ENCODE measurements at places on chromosomes 16 and 17. TPM values are rescaled to one million over a fixed set of nuclear protein-coding genes. Genes with fewer than 3 reads are reported as not detected.

G6PC1 gene
- not detected for total RNA-seq

DNA sequence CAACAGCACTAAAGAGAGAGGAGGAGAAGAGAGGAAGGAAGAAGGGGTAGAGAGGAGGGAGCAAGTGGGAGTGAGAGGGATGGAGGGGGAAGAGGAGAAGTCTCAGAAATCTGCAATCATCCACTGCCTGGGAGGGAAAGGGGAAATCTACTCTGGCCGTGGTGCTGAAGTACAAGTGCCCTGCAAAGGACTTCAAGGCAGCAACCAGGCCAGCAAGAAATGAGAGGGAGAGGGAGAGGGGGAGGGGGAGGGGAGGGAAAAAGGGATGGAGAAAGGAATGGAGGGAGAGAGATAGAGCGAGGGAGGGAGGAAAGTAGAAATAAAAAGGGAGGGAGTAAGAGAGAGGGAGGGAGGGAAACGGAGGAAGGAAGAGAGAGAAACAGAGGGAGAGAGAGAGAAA, 130.8 kb upstream of the EEF2KMT start:
- no peak for DNase-seq

GRCh38 chr17:50837980-50838954, 2.9 kb downstream of the WFIKKN2 start:
- no peak for DNase-seq

DNA sequence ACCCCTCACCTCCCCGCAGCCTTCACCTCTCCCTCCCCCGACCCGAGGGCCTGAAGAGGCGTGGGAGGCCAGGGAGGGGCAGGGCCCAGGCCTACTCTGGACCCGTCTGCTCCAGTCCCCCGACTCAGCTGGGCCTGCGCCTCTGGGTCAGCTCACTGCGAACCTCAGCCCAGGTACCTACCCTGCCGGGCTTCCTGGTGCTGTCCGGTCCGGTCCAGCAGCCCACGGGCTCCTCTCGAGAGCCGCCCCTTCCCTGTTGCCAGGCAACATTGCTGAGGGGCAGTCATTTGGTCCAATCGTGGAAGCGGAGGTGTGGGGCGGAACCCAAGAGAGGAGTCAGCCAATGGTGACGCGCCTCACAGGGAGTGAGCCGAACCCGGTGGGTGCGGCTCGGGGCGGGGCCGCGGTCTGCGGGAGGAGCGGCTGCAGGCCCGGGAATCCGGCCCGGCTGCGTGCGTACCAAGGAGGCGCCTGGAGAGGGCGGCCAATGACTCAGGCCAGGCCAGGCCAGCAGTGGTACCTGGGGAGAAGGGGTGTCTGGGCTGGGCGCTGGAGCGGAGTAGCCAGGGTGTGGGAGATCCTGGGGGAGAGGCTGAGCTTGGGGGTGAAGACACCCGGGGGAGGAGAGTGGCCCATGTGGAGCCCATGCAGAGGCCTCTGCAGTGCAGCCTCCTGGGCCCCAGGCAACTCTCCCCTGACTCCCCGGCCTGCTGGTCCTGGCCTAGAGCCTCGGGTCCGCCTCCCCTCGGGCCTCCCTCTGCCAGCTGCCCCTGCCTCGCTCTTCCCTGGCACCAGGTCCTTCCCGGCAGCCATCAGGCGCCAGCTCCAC, at the start of gene MEAK7:
Gene MEAK7, minus strand, starts transcription at position 240 of the 829 bp plus-strand sequence. CDS start 6,573 bp downstream, outside the sequence.
- DNase-seq: peak; percentile 98

DNA sequence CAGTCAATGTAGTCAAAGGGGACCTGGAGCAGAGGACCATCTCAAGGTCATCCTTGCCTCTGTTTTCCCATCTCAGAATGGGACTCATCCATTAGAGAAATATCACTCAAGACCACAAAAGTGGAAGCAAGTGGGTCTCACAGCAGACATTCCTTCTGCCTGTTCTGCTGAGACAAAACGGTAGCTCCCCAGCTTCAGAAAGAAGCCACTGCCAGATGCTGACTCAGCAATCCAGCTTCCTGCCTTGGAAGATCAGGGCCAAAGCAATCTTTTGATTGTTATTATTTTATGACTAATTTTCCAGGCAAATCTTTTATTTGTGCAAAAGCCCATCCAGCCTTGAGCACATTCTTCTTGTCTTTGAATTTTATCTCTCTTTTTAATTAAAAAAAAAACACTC, 86.8 kb downstream of the CCT6B start:
- DNase-seq: no peak

DNA sequence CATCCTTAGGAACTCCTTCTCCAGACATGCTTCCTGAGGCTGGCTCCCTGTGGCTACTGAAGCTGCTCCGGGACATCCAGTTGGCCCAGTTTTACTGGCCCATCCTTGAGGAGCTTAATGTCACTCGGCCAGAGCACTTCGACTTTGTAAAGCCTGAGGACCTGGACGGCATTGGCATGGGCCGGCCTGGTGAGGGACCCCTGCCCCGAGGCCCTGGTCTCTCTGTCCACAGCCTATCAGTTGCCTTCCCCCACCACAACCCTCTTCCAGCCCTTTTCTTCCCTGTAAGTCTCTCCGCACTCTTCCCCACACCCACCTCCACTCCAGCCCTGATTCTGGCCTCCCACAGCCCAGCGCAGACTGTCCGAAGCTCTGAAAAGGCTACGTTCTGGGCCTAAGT, 2.0 kb downstream of the TNK1 start:
- no peak for DNase-seq

GRCh38 chr17:33779234-33779591, 475.9 kb upstream of the CCL2 start:
- DNase-seq: peak; percentile 69

DNA sequence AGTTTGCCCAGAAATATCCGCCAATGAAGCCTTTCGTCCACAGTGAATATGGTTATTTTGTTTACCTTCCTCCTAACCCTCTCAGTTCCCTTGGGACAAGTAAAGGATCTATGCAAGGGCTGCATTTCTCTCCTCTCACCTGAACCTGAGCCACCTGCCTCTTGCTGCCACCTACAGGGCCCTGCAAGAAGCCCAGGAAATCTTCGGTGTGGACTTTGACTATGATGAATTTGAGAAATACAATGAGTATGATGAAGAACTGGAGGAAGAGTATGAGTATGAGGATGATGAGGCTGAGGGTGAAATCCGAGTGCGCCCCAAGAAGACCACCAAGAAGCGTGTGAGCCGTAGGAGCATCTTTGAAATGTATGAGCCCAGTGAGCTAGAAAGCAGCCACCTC, 14.0 kb downstream of the SUPT6H start:
- no peak for DNase-seq
